ENCODE measurements at places on chromosomes 1 and 21. TPM values are rescaled to one million over a fixed set of nuclear protein-coding genes. Genes with fewer than 3 reads are reported as not detected.

GRCh38 chr1:169312084-169312954 lies 55.3 kb downstream of the NME7 start:
- peak; percentile 96 for DNase-seq

DNA sequence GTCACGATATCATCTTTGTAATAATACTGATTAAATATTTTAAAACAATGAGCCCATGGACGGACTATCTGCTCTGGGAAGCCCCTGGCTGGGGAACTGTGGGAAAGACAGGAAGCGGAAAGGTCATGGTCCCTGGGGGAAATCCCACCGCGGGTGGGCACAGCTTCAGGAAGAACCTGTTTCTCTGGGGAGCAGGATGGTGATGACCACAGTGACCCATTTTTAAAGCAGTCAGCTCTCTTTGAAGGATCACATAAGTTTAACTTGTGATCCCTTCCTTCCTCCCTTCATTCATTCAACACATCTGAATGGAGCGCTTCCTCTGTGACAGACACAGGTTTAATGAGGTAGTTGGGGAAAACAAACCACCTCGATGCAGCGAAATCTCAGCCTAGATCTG lies 73.0 kb downstream of the DHRS3 start:
- no peak for DNase-seq

GRCh38 chr1:8937701-8938100 lies 8.0 kb upstream of the CA6 start:
- no peak for DNase-seq

GRCh38 chr21:41148798-41149197 lies 19.2 kb upstream of the BACE2 start:
- DNase-seq: no peak

GBP7 gene
- not detected for total RNA-seq

DNA sequence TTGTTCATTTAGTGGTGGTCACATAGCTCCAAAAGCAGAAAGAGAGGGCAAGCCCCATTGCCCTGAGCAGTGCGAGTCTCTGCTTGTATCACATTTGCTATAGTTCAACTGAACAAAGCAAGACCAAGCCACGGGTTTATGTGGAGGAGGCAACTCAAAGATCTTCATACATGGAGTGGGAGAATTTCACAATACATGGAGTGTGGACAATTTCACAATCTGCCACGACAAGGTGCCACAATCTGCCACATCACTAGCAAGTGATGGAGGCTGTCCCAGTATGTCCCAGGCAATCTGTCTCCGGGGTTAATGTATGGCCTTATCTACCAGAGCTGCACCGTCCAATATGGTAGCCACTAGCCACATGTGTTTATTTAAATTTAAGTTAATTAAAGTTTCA lies 44.5 kb upstream of the DYRK1A start:
- no peak for DNase-seq

HOOK1 gene
- 8.9 TPM for total RNA-seq

GRCh38 chr1:198280080-198280479 lies 123.3 kb downstream of the NEK7 start:
- DNase-seq: no peak

NUP133 gene
- 28.6 TPM for total RNA-seq

- no peak for DNase-seq
Measured at GRCh38 chr1:91744953-91745639, 140.9 kb downstream of the TGFBR3 start.

- no peak for DNase-seq
Measured at GRCh38 chr1:97870589-97870988, 50.2 kb downstream of the DPYD start.

DNA sequence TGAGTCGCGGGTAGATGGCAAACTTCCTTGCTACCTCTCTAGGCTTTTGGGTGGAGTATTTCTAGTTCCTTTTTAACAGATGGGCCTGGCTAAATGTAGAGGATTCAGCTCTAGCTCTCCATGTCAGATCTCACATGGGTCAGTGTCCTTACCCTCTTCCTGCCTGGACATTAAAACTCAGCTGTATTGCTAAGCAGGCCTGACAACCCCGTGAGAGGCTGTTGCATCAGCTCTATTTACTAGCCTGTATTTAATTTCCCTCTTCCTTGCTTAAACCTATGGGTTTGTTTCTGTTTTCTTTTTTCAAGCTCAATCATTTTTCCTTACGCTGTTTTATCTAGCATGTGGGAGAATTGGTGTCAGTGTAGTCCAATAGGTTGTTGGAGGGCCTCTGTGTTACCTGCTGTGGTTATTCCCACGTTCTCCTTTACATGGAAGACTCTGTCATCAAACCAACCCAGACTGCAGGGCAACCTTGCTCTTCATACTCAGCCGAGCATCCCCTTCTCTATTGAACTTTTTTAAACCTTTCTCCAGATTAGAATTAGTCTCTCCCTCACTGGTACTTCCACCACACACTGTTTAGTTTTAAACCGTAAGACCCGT lies 79.5 kb upstream of the BACH1 start:
- no peak for DNase-seq

BRWD1 gene
- total RNA-seq: 20.3 TPM

DPM3 gene
- total RNA-seq: 74.9 TPM

DNA sequence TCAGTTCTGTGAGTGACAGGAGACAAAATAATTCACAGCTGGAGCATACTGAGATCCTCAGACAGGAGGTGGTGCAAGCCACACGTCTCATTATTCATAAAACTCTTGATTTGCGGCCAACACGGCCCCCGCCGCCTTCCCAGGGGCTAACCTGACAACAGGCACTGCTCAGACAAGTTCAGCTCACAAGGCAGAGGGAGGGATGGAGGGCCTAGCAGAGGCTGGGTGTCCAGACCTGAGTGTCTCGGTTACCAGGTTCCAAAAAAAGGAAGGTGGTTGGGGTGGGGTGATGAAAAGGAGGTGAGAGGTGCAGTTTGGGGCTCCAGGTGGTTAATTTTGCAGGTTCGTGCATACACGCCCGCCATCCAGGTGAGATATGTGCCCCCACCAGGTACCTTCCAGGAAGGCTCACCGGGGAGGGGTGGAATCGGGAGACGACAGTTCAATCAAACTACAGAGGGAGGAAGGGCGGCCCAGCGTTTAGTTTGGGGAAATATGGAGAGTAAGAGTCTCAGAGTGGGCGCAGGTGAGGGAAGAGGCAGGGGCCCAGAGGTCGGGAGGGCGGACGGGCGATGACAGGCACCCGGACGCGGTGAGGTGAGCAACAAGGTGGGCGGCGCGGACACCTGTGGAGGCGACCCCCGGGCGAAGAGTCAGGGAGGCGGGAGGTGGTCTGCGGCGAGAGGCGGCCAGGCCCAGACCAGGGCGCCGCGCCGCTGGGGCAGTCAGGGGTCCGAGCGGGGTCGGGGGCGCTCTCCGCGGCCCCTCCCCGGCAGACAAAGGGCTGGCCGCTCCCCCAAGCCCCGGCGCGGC lies 629 bp downstream of the CTNNBIP1 start:
- no peak for DNase-seq

DNA sequence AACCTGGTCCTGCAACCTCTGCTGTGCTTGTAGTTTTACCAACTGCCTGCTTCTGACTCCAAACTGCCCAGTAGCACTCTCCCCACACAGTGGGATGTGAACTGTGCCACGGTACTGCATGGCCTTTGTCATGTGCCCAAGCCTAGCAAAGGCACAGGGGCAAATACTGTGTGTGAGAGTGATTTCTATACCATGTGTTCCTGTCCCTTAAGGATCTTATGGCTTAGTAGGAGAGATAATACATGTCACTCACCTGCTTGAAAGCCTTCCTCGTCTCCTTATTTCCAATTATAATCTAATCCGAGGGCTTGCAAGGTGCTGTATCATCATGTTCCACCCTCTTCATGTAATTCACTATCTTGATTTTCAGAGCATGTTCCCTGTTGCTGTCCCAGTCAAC lies 51.3 kb downstream of the UBE4B start:
- no peak for DNase-seq

SPRR5 gene
- not detected for total RNA-seq

DNA sequence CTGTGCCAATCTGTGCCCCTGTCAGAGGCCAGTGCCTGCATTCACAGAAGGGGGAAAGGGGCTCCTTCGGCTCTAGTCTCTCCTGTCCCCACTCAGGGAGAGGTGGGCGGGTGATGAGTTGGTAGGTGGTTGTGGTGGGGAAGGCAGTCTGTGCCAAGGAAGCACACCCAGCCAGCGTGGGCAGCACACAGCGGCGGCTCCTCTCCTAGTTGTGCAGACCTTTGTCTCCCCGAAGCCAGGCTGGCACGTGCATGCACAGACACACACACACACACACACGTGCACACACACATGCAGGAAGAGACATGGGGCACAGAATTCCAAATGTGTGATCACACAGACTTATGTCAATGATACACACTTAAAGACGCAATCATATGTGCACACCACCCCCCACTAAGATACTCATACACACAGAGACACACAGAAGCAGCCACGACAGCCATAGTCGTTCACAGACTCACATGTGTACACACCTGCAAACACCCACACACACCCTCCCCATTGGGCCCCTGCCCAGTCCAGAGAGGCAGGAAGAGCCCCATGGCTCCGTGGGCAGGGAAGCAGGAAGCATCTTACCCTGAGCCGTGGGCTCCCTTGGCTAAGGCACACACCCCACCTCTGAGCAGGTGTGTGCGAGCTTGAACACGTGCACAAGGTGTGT lies 16.4 kb downstream of the RIMS3 start:
- DNase-seq: no peak

DNA sequence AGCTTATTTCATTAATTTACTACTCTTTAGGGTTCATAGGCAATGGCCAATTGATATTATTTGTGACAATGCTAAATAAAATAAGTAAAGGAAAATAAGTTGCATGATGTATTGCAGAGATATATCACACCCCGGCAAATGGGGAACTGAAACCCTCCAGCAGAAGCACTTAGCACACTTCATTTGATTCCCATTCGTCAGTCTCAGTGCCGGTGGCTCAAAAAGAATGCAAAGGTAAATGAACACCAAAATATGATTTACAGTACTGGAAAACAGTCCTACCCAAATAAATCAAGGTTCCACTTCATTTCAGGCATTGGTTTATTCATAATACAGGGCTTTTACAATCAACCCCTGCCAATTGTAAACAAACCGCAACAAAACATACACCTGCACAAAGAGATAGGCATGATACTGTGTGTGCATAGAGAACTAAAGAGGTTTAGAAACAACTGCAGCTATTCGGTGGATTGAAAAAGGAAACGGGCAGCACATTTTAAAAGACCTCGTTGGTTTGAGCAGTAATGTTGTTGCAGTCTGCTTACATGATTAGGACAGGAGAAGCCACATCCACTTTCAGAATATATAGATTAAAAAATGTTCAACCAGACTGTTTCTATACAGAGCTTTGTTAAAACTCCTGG lies 1019.2 kb downstream of the TTLL7 start:
- no peak for DNase-seq

RGS1 gene
- total RNA-seq: not detected

FGR gene
- total RNA-seq: 0.41 TPM

DNA sequence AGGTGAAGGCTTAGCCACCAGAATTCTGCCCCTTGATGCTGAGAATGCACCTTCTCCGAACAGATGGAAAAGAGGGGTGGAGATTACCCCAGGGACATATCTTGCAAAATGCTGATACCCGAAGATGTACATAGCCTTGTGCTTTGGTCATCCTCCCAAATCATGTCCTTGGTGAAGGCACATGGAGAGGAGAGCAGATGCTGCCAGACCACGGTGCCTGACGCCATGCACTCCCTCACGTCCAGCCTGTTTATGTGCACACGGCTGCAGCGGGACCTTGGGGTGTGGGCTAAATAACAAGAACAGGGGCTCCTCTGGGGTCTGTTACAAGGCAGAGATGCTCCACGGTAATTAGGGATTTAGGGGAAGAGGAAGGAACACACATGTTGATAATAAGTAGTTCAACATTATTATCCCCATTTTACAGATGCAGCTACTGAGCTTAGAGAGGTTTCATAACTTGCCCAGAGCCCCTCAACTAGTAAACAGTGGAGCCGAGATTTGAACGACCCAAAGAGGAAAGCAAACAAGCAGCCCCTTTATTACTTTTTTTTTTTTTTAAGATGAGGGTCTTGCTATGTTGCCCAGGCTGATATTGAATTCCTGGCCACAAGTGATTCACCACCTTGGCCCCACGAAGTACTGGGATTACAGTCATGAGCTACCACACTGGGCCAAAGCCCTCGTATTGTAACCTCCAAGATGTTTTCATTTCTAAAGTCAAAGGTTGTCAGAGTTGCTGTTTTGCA lies 12.9 kb downstream of the EPHX1 start:
- DNase-seq: no peak

DNA sequence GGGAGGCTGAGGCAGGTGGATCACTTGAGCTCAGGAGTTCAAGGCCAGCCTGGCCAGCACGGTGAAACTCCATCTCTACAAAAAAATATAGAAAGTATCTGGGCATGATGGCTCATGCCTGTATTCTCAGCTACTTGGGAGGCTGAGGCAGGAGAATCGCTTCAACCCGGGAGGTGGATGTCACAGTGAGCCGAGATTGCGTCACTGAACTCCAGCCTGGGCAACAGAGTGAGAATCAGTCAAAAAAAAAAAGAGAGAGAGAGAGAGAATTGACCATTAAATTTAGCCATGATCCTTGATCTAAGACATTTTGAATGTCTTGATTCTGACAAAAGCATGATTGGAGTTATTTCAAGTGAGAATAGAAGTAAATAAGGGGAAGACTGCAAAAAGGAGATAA lies 19.1 kb downstream of the RBM11 start:
- DNase-seq: no peak

SPRR2A gene
- total RNA-seq: 1.0 TPM

GJA4 gene
- total RNA-seq: not detected

ITLN2 gene
- total RNA-seq: not detected

GRCh38 chr1:110515891-110516290 lies 3.1 kb downstream of the KCNA10 start:
- no peak for DNase-seq

DNA sequence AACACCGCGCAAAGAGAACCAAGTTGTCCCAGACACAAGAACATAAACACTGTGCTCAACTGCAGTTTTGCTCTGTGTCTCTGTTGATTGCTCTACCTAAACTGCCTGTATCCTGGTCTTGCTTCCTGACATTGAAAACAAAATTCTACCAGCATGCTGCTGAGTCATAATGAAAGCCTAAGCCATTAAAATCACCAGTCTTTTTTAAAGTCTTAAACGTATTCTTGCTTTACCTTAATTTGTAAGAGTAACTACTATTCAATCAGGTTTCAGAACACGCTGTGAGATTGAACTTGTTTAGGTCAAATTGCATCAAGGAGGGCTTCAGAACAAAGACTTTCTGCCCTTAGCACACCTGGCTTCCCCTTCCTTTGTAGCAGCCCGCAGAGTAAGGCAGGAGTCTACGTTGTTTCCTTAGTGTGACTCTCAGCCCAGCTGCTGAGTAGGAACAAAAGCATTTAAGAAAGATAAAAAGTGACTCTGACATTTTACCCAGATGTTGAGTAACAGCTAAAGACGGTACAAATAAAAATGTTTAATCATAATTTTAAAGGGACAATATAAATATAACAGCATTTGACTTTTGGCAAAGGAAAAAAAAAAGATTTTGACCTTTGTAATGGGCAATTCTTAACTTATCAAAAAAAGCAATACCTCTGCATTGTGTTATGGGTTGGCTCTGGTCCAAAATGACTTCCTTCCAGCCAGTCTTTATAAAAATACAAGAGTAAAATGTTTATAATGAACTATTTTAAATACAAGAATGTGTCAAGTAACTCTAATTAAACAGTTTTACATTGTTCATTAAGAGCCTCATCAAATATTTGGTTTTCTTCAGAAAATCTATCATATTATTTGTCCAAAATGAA lies 186.9 kb upstream of the ADGRL4 start:
- no peak for DNase-seq

RIPPLY3 gene
- 0.92 TPM for total RNA-seq

FMO2 gene
- not detected for total RNA-seq

CD53 gene
- total RNA-seq: not detected
